IMR-90 (cell line): ENCODE measurements at places on chromosomes 11 and 22. TPM values are rescaled to one million over a fixed set of nuclear protein-coding genes. Genes with fewer than 3 reads are reported as not detected.

Gene RAD9A
- 1.9 and 2.0 TPM in 2 replicates for total RNA-seq

DNA sequence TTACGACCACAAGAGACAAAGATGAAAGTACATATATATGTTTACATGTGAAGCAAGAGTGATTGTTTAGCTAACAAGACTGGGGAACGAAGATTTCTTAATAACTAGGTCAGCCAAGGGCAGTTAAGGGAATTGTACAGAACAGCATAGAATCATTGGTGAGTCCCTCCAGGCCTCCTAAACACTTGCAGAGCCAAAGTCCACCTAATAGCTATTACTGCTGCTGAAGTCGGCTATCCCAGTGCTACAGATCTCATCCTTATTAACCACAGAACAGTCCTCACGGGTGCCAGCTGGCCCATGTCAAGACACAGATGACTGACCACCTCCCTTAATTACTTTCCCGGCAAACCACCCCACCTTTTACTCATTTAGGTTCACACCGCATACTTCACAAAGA is 68.5 kb upstream of the OPCML start:
- no peak for DNase-seq

DNA sequence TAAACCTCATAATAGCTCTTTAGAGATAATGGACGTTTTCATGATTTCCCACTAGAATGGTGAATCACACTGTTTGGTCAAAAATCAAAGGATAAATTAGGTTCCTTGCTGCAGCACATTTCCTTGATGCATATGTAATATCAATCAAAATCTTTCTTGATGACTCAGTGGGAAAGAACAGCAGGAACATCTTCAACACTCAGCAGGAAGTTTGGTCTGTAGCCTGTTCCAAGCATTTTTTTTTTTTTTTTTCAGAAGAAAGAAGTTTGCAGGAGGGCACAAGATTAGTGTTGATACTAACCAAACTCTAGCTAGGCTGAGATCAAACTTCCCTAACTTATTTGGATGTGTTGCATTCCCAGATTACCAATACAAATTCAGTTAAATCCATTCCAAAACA is 1529.8 kb downstream of the FAM181B start:
- DNase-seq = no peak

DNA sequence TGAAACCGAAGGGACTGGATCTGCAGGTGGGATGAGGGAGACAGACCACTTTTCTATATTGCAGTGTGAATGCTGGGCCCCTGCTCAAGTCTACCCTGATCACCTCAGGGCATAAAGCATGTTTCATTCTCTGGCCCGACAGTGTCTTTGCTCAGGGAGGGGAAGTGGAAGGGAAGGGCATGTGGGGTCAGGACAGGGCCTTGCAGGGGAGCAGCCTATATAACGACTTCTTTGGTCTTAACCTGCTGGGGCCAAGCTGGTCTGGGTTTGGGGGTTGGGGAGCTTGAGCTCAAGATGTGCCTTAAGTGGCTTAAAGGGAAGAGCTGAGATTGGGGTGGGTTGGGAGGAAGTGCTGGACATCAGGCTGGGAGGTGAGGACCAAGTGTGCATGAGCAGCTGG is 86.4 kb downstream of the GDPD4 start:
- DNase-seq = no peak

Gene OR5AK2
- total RNA-seq = not detected in 2 replicates

Gene SHANK2
- 0.83 and 1.6 TPM in 2 replicates for total RNA-seq

DNA sequence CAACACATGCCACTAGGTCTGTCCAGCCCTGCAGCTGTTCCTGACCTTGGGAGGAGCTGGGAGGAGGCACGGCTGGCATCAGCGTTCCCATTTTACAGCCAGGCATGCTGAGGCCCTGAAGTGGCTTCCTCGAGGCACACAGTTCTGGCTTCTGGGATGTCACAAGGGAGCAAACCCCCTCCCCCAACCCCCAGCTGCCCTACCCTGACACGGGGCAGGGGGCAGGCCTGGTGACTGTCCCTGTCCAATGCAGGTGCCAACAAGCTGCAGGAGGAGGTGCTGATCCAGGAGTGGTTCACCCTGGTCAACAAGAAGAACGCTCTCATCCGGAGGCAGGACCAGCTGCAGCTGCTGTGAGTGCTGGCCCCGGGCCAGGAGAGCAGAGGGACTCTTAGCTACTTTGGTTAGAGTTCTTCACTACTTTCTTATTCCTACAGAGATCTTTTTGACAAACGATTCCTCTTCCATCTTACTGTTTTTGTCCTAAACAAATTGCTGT is 5.3 kb downstream of the KCNK7 start:
- DNase-seq = peak; percentile 62

DNA sequence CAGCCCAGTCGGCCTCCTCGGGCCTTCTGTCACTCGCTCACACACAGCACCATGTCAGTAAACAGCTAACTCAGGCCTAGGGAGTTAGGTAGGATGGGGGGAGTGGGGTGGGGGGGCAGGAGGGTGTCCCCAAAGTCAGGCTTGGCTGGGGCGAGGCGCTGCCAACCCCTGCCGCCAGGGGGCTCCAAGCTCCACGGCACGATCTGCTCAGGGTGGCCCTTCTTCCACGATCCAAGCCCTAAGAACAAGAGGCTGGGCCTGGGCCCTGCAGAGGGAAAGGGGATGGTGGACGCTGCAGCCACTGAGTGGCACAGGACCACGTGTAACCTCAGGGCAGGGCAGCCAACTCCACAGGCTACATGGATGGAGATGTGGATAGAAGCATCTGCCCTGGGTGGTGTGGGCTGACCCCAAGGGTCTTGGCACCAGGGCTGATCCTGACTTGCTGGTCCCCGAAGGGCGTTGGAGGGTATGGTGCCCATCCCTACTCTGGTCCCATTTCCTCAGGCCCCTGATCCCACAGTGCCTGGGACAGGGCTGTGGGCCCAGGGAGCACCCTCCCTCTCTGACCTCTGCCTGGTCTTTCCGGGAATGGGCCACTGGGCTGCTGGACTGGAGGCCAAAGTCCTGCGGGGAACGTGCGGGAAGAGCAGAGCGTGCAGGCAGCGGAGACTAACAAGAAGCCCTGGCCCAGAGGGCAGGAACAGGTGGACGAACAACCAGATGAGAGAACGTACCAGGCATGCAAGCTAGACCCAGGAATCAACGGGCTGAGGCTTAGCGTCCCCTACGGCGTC is 29.1 kb upstream of the TXNRD2 start:
- DNase-seq = peak; percentile 51

Gene ACTN3
- total RNA-seq = under 0.01 TPM in 2 replicates

GRCh38 chr11:134034496-134035381 is 34.1 kb upstream of the JAM3 start:
- no peak for DNase-seq

- no peak for DNase-seq
Measured at GRCh38 chr11:115670538-115671205, 166.5 kb upstream of the CADM1 start.

Gene ZNF214
- total RNA-seq = 2.5 and 3.1 TPM in 2 replicates

DNA sequence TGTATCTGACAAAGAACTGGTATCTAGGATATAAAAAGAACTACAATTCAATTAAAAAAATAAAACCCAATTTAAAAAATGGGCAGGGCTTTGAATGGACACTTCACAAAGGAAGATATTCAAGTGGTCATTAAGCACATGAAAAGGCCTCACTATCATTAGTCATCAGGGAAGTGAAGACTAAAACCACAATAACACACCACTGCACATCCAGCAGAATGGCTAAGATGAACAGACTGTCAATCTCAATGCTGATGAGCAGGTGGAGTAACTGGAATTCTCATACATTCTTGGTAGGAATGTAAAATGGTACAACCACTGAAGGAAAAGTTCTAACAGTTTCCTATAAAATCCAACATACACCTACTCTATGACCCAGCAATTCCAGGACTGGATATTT is 8.9 kb downstream of the HPS4 start:
- DNase-seq = no peak

Gene HEPACAM
- total RNA-seq = 0.18 TPM in 1 of 2 replicates, not detected in the other

Gene OR52A1
- total RNA-seq = not detected in 2 replicates

Gene HSPA8
- 4,053 and 4,346 TPM in 2 replicates for total RNA-seq

DNA sequence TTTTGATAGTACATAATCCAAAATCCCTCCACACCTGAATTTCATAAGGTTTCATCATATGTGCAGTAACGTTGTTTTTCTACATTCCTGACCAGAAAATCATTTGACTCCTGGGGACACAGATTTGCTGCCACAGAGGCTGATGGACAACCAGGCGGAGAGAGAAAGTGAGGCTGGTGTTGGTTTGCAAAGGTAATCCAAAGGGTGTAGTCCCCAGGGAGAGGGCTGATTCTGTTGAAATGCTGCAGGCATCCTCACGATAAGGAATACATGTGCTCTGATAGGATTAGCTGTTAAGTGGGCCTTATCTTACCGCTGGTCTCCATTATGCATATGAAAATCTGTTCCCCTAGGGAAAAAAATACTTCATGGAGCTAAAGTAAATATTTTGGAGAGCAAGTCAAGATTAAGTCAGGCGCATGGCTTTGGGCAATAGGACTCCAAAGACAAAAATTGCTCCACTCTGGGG is 8.1 kb downstream of the APOL6 start:
- DNase-seq = no peak

DNA sequence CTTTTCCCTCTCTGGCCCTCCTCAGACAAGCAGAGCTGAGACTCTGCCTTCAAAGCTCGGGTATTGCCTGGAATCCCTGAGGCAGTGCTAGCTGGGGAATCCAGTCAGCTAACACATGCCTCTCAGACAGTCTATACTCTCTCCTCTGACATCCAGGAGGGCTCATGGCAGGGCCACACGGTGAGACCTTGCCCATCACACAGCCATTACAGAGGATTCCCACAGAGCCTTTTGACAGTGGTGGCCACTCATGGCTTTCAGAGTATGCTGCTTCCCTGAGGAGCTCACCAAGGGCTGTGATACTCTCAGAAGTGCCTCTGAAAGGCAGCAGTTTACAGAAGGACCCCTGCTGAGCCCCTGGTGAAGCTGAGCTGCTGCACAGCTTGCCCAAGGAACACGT is 165.3 kb downstream of the RRAS2 start:
- DNase-seq = no peak

DNA sequence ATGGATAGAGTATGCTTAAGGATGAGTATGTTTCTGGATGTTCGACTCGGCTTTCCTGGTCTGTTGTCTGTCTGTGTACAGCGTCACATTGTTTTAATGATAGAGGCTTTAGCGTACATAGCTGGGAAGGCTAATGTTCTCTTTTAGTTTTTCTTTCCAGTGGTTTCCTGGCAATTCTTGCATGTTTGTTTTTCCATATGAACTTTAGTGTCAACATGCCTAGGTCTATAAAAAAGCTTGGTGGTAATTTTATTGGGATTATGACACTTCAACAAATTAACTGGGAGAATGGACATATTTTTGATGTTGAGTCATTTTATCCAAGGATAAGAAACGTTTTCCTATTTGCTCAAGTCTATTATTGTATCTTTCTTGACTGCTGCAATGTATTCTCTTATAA is 17.6 kb downstream of the F2 start:
- no peak for DNase-seq

Gene FDX1
- total RNA-seq = 4.3 and 10.6 TPM in 2 replicates

DNA sequence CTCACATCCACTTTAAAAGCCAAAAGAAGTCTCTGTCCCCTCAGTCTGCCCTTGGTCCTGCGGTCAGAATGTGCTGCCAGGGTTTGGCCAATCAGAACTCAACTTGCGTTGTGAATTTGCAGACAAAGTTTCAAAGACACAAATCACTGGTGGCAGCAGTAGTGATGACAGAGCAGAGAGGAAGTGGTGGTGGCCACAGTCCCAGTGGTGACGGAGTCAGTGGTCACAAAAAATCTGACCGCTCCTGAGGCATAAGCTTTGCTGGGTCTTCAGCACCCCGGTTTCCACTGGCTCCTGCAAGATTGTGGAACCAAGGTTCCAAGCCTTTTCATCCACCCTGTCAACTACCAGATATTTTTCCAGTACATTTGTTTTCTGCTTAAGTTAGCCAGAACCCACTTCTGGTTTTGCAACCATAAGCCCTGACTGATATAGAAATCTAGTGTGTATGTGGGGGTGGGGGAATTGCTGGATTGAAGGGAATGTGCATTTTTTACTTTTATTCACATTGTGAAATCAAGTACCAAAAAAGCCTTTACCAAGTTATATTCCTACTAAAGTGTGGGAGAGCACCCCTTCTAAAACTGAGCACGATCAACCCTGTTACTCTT is 112.3 kb downstream of the TMPRSS5 start:
- no peak for DNase-seq

DNA sequence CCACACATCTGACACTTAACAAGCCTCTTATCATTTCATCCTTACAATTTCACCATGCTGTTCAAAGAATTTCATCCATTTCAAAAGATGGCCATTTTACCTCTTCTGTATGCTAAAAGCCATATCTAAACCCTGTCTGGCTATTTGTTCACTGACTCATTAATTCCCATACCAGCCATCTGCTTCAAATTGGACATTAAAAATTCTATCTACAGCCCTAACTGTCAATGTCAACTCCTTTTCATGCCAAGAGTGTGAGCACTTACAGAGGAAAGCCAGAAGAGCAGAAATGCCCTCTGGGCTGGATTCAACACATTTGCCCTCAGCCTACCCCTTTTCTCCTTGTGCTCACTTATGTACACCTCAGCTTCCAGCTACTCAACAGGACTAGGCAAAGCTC is 59.2 kb downstream of the SYTL2 start:
- peak; percentile 22 for DNase-seq

- no peak for DNase-seq
Measured at GRCh38 chr11:117126223-117126965, 17.7 kb upstream of the PAFAH1B2 start.

Gene MS4A3
- total RNA-seq = not detected in 2 replicates

Gene KRTAP5-1
- not detected in 2 replicates for total RNA-seq

- peak; percentile 43 for DNase-seq
Measured at GRCh38 chr11:111602865-111603610, 789 bp downstream of the SIK2 start.

GRCh38 chr22:36279219-36279666 is 26.3 kb downstream of the APOL1 start:
- DNase-seq = no peak

DNA sequence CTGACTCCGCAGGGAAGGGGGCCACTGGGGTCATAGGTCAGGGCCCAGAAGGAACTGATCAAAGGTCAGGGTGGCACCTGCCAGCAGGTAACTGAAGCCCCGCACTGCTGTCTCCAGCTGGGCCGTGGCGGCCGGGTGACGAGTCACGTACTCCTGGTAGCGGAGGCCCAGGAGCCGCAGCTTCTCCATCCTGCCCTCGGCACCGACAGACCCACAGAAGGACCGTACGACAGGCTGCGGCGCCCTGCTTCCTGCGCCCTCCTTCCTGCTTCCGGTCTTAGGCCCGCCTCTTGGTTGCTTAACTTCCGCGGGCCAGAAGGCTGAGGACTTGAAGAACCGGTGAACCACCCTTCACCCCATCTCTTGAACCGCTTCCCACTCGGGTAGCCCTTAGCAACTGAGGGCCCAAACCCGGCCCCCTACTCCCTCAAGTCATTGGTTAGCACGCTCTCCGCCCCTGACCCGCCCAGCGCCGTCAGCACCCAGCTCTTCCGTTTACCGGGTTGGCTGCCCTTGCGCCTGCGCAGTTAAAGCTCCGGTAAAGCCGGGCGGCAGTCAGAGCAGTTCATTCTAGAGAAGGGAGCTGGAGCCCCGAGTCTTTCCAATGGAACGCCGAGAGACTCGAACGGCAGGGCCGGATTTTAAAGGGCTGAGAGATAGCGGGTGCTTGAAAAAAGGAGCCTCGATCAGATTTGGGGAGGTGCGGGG is at the start of gene PEX16:
Gene PEX16 (minus strand): TSS at position 255 of the 708 bp plus-strand sequence. CDS start 66 bp downstream, at position 189.
- peak; percentile 100 for DNase-seq

Gene PRR33
- not detected in 2 replicates for total RNA-seq

Gene PKNOX2
- total RNA-seq = 0.72 and 1.1 TPM in 2 replicates

Gene FAM180B
- total RNA-seq = not detected in 2 replicates

GRCh38 chr11:4863876-4864275 is 14.9 kb upstream of the OR51S1 start:
- no peak for DNase-seq

- no peak for DNase-seq
Measured at GRCh38 chr22:38018938-38019827, 34.8 kb upstream of the SOX10 start.
